ENCODE measurements at places on chromosomes 7 and 10.

GRCh38 chr10:7560519-7560918 is 106.2 kb downstream of the ITIH5 start:
- no peak for DNase-seq

DNA sequence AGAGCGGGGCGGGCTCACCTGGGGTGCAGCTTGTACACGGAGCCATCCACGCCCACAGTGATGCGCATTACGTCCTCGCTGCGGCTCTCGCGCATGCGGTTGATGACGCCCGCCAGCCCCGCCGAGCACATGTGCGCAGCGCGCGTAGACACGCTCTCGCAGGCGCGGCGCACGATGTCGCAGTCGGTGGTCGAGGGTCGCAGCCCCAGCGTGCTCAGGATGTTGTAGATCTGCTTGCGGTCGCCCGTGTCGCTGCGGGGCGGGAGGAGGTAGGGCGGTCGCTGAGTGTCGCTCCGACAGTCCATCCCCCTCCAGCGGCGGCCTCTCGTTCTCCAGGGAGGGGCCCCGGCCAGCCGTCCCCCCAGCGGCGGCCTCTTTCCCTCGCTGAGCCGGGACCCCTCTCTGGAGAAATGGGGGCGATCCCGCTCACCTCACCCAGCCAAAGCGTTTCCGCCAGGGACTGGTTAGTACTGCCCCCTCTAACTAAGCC is 4.4 kb upstream of the MYL7 start:
- DNase-seq = peak; percentile 47

- DNase-seq = no peak
Measured at GRCh38 chr7:34190299-34190698, 285.0 kb downstream of the BMPER start.

GRCh38 chr10:20990604-20991003 is 93.5 kb upstream of the NEBL start:
- no peak for DNase-seq

DNA sequence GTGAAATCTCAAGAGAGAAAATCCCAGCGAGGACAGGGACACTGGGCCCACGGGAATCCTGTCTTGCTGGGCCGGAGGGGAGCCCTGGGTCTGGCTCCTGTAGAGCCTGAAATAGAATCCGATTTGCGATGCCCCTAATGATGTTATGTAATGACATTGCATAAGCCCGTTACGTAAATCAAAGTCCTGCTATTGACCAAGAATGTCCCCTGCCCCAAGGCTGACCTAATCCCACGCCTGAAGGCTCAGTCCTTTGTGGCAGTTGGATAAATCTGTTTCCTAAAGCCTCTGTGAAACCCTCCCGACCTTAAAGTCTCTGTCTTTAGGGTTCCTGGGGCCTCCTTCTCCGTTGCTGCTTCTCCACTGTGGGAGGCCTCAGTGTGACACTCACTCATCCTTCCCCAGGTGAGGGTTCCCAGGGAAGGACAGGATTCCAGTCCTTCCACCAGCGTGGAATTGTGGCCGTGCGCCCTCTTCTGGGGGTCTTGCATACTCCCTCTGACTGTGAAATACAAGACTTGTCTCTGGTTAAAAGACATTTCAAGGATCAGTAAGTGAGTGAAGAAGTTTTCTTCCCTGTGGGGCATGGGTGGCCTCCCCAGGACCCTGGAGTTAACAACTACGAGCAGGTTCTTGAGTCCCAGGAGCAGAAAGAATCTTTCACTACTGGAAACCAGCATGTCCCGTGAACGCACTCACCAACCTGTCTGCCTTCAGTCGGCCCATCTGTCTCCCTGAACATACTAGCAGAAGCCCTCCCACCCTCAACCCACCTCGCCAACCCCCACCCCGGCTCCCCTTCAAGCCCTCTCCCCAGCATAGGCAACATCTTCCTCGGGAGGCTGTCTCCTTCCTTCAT is 19.8 kb downstream of the ZNF467 start:
- no peak for DNase-seq

DNA sequence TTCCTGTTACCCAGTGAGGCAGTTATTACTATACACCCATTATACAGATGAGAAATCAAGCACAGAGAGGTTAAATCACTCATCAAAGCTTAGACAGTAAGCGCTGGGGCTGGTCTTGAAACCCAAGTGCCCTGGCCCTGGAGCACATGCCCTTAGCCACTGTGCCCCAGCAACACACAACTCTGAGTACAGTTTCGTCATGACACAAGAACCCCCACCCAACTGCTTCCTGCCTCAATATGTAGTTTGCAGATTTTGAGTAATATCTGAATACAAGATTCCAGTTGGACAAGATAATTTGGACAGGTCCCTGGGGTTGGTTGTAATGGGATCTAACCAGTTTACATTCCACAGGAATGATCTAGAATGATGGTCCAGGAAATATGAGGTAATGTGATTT is 62.8 kb downstream of the SH3PXD2A start:
- DNase-seq = no peak

- no peak for DNase-seq
Measured at GRCh38 chr10:58608351-58608750, 95.7 kb downstream of the BICC1 start.

- DNase-seq = no peak
Measured at GRCh38 chr7:69367780-69368179, 230.5 kb upstream of the AUTS2 start.

Data from activated T-cell treated with anti-CD3 and anti-CD28 coated beads for 48 hours (primary cell).